ENCODE measurements at places on chromosomes 2 and 18. TPM values are rescaled to one million over a fixed set of nuclear protein-coding genes. Genes with fewer than 3 reads are reported as not detected.

NEB gene
- 0.77 TPM for total RNA-seq

CD8B2 gene
- not detected for total RNA-seq

ASTL gene
- total RNA-seq = not detected

MRPL44 gene
- 33.4 TPM for total RNA-seq

LRATD1 gene
- total RNA-seq = 3.6 TPM

DNAH7 gene
- total RNA-seq = 1.5 TPM

CCL20 gene
- not detected for total RNA-seq

DNER gene
- 4.0 TPM for total RNA-seq

LDLRAD4 gene
- total RNA-seq = 1.7 TPM

MATN3 gene
- 1.3 TPM for total RNA-seq

ANKRD30B gene
- total RNA-seq = not detected

UXS1 gene
- total RNA-seq = 55.4 TPM

SNX17 gene
- 109 TPM for total RNA-seq

PCGF1 gene
- 30.0 TPM for total RNA-seq

RGPD6 gene
- 9.5 TPM for total RNA-seq

GATA6 gene
- total RNA-seq = not detected

Data from neural crest cell (in vitro differentiated cells).